Activated T-cell treated with anti-CD3 and anti-CD28 coated beads, Interleukin-2, amount 50 U/mL, for 4 hours (primary cell): ENCODE measurements at places on chromosomes 6 and 20.

- peak; percentile 38 for DNase-seq
These were observed 3.9 kb upstream of the ZNF831 start for GRCh38 chr20:59159493-59160376.

DNA sequence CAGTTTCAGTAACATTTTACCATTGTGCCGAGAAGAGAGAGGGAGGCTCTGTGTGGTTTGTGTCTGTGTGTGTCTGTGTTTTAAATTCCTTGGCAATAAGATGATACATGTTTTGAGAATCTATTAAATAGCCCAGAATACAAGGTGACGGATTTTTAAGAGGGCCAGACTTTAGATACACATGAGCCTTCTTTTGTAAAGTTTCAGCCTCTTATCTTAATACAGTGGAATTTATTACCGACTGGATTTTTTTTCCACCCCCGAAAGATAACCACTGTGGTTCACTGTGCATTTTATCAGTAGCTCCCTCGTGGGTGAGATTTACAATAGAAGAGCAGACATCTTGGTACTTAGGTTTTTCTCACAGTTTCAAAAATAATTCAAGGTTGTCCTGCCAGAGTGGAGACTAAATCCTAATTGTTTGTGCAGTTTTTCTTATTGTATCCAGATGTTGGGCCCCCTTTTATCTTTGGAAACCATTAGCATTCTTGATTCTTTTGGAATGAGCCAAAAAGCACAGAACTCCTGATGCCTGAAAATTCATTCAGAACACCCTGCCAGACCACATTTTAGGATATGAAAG lies 49.9 kb downstream of the STK4 start:
- no peak for DNase-seq

DNA sequence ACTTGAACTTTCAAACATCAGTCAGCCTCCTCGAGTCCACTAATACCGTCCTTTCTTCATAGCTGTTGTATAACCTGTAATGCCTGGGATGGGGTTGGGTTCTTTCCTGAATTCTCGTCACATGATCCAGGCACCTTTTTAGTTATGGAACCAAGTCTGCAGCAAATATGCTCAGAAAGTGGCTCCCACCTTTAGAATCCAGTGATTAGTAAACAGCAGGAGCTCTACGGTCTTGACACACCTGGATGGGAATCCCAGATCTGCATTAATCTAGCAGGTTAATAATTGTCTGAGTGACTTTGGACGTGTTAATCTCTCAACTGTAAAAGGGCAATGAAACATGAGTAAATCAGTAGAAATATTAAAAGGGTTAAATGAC lies 729 bp upstream of the ZHX3 start:
- DNase-seq, result no peak

- no peak for DNase-seq
These were observed 238.3 kb downstream of the EPM2A start for GRCh38 chr6:145497006-145497405.

GRCh38 chr6:105994118-105994590 lies 92.0 kb upstream of the PRDM1 start:
- peak; percentile 35 for DNase-seq

- no peak for DNase-seq
These were observed 45.1 kb upstream of the TAGAP start for GRCh38 chr6:159089909-159090308.

DNA sequence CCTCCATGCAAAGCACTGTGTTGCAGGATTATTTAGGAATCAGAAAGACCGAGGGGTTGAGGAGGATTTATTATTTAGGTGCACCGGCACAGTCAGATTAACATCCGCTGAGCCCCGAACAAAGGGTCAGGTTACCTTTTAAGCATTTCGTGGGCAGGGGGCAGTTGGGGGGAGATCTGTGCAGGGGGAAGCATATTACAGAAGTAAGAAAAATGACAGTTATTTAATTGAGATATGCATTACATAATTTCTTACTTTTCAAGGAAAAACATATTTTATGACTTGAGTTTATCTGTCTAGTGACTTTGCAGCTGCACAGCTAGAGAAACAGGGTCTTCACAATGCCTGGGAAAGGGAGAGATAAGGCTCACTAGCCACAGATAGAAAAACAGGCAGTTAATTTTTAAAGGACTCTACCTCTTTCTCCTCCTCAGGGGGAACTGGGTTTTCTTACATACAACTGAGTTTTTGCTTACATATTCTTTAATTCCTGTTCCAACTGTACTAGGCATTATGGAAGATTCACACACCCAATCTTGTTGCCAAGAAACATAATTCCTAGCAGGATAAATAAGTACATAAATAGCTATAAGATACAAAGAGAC lies 1.7 kb upstream of the HINT3 start:
- DNase-seq, result no peak

- no peak for DNase-seq
These were observed 952 bp upstream of the BRPF3 start for GRCh38 chr6:36195471-36196112.

- DNase-seq, result no peak
These were observed 403.0 kb downstream of the CD83 start for GRCh38 chr6:14520536-14520935.

- no peak for DNase-seq
These were observed 837 bp upstream of the OSER1 start for GRCh38 chr20:44211177-44212039.

DNA sequence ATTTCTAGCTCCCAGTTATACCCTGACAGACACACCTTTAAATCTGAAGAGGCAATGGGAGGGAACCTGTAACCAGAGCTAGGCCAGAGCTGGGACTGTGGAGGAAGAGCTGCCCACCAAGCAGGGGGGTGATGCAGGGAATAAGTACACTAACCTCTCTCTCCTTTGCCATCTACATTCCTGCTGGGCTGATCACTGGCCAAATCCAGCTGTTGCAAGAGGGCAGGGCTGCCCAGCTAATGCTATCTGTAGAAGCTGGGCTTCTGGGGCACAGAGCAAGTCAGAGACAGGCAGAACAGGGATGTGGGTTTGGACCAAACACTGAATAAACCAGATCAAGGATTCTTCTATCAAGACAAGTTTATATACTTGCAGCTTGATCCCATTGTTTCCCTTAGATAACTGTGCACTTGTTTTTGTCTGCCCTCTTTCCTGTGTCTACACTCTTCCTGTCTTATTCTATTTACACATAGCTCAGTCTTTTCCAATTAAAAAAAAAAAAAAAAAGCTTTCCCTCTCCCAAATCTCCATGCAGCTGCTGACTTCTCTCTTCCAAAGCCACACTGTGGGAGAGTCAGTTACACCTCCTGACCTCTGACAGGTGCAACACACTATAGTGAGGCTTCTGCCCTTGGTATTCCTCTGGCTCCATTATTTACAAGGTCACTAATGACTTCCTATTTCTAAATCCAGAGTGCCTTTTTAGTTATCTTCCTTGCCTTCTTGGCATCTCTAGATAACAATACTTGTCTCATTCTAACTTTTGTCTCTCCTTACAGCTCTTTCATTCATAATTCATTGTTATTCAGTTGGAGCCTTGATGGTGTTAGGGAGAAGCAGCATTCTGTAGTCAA lies 43.7 kb downstream of the TRIM38 start:
- DNase-seq, result no peak

- no peak for DNase-seq
These were observed 3.9 kb downstream of the PRDM1 start for GRCh38 chr6:106090001-106090400.

DNA sequence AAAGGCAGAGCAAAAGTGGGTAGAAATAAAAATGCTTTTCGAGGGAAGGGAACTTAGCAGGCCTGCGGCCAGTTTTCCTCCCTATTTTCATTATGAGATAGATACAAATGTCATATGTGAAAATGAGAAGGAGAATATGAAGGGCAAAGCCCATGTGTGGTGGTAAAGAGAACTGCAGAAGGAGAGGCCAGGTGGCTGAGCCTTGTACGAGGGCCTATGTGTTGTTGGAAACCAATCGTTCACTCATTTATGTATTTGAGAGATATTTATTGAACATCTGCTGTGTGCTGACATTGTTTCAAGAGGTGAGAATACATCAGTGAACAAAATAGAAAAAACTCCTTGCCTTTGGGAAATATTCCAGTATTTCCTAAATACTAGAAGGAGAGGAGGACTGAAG lies 147.7 kb downstream of the SH3BGRL2 start:
- DNase-seq, result no peak

DNA sequence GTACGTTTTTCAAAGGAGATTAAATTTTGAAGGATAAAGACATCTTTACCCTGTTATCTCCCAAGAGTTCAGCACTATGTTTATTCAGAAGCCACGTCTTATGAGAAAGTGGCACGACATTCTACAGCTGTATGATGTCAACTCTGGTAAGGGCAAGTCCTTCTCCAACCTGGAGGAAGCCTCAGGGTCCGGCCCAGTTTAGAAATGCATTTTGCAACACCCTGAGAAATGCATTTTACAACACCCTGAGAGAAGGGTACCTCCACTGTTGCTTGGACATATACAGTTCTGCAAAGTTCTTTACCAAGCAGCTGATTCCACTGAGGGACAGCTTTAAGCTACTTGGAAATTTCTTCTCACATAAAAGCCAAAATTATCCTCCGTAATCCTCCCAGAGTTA lies 17.5 kb downstream of the NAPB start:
- no peak for DNase-seq

GRCh38 chr6:39560915-39561314 lies 164.3 kb downstream of the KIF6 start:
- no peak for DNase-seq
